Aorta (tissue), 5 donors: ENCODE measurements at places on chromosomes 4 and X. TPM values are rescaled to one million over a fixed set of nuclear protein-coding genes. Genes with fewer than 3 reads are reported as not detected.

The GPRIN3 gene
- total RNA-seq, result 6.3 TPM

The P2RY4 gene
- total RNA-seq, result 0.91 TPM

DNA sequence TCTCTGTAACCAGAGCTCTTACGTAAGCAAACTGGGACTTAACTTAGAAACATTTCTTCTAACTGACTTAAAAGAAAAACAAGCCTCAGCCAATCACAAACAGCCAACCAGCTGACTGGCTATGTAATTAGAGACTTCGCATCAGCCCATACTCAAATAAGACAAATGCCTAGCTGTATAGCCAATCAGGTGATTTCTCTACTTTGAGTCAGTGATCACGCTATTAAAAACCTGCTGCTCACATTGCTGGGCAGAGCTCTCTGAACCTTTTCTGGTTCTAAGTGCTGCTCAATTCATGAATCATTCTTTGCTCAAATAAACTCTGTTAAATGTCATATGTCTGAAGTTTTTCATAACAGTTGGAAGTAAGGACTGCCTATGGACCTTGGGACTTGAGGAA, 9.9 kb upstream of the SMIM10L2A start:
- no peak for DNase-seq
- H3K27ac ChIP-seq, result no peak overlapping the region
- no peaks in the 10 kb centered on the region for H3K4me1 ChIP-seq
- no peak overlapping the region for H3K4me3 ChIP-seq

GRCh38 chr4:157425897-157426296, 205.4 kb downstream of the GRIA2 start:
- H3K4me1 ChIP-seq, result no peaks in the 10 kb centered on the region
- H3K36me3 ChIP-seq, result no peaks in the 10 kb centered on the region
- H3K27ac ChIP-seq, result no peak overlapping the region
- no peak overlapping the region for H3K4me3 ChIP-seq
- DNase-seq, result no peak
- H3K27me3 ChIP-seq, result no peaks in the 10 kb centered on the region

- H3K27me3 ChIP-seq, result no peaks in the 10 kb centered on the region
- no peaks in the 10 kb centered on the region for H3K4me1 ChIP-seq
- no peak overlapping the region for H3K27ac ChIP-seq
- no peak for DNase-seq
- no peak overlapping the region for H3K4me3 ChIP-seq
These were observed 132.2 kb upstream of the NDP start for GRCh38 chrX:44105228-44105913.

- DNase-seq, result no peak
- no peak overlapping the region for H3K4me3 ChIP-seq
- H3K27me3 ChIP-seq, result no peaks in the 10 kb centered on the region
- no peaks in the 10 kb centered on the region for H3K4me1 ChIP-seq
- no peak overlapping the region for H3K27ac ChIP-seq
These were observed 85.6 kb upstream of the EGFL6 start for GRCh38 chrX:13483773-13484172.

GRCh38 chrX:16892504-16893362, 22.6 kb upstream of the RBBP7 start:
- no peak overlapping the region for H3K4me3 ChIP-seq
- DNase-seq, result peak; percentile 77
- no peaks in the 10 kb centered on the region for H3K36me3 ChIP-seq
- no peak overlapping the region for H3K27ac ChIP-seq
- no peaks in the 10 kb centered on the region for H3K27me3 ChIP-seq
